ENCODE measurements at places on chromosomes 2 and 18.

- DNase-seq = no peak
Measured at GRCh38 chr2:8693157-8693821, 11.4 kb downstream of the ID2 start.

DNA sequence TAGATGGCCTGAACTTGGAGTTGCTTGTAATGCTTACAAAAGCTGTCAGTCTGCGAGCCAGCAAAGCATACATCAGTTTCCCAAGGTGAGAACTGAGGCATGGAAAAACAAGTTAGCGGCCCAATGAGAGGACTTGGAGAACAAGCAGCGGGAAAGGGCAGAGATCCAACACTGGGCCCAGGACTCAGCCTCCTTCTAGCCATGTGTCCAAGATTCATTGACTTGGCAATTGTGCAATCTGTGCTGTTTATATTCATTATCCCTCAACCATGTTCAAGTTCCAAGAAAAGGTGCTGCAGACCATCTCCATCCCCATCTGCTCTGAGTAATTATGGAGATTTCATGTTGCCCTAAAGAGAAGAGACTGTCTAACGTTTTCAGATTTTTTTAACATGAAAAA, 187.4 kb downstream of the ALK start:
- no peak for DNase-seq

DNA sequence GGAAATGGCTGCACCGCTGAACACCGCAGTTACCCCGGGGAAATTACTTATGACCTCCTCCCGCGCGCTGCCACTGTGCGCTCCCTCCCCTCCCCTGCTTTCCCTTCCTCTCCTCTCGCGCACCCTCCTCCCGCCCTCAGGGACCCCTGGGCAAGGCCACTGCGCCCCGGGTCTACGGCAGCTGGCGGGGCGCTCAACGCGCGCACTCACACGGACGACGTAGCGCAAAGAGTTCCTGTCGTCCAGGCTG, 7.9 kb downstream of the ALPP start:
- DNase-seq = no peak

DNA sequence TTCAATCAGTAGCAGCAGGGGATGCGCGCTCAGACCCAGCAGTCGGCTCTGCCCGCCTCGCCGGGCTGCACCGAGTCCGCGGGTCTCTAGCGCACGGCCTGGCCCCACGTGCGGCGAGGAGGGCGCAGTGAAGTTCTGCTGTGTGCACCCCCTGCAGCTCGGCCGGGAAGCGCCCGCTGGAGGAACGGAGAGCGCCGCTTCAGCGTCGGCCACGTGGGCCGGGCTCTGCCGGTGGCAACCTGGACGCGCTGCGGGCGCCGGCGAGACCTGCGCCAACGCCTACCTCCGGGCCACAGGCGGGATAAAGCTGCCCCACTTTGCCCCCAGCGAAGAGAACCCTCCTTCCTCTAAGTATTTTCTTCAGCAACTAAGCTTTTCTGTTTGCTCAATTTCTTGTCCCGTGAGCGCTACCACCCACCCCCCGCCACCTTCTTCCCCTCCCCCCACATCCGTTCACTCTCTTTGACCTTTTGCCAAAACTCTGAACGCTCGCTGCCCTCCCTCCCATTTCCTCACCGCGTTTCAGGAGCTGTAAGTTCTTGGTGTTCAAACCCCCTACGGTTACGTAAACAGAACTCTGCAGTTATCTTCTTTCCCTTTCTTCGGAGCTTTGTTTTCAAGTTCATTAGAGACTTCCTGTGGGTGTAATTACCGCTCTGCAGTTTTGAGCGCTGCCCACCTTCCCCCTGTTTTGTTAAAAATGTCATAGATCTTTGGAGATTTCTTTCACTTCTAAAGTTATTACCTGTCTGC, 42.6 kb upstream of the EDAR start:
- peak; percentile 76 for DNase-seq

DNA sequence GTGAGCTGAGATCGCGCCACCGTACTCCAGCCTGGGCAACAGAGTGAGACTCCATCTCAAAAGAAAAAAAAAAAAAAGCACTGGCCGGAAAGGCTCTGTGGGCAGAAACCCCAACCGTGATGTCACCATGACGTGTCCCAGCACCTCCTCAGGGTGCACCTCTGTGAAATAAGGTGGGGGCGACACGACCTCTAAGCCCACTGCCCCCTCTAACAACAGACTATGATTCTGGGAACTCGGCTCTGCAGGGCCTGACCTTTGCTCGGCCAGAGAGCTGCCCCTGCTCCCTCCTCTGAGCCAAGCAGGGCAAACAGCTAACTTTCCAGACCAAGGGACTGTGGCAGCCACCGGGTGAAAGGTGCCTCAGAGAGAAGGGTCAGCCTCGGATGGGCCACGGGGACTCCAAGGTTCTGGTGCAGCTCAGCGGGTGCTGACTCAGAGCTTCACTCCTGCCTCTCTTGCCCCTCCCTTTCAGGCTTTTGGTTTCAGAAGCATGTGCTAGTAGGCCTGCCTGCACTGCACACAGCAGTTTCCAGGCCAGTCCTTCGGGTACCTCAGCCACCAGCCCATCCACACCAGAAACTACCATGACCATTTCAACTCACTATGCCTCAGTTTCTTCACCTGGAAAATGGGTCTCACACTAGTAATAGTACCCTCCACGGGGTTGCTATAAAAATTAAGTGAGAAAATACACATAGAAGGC, 8.0 kb downstream of the TMBIM1 start:
- no peak for DNase-seq

GRCh38 chr2:128390991-128391630, 72.4 kb upstream of the HS6ST1 start:
- no peak for DNase-seq

DNA sequence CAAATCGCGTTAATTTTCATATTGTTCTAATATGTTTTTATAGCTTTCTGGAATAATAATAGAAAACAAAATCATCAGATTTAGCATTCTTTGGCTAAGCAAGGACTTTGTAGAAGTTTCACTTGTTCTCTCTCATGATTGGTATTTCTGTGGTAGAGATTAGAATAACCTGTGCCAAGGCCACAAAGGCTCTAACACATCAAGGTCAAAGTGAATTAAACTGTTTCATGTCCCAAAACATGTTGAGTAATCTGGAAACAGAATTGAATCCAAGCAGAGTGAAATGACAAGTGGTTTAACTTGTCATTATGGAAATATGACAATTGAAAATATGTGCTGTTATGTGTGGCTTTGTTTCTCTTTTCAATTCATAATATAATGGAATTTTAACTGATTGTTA, 617.4 kb downstream of the CCDC85A start:
- DNase-seq = no peak

- peak; percentile 49 for DNase-seq
Measured at GRCh38 chr2:135657806-135658582, 83.7 kb upstream of the UBXN4 start.

GRCh38 chr18:9615280-9615797, 980 bp upstream of the PPP4R1 start:
- DNase-seq = no peak

- DNase-seq = no peak
Measured at GRCh38 chr18:30288662-30289414, 753.7 kb downstream of the DSC3 start.

DNA sequence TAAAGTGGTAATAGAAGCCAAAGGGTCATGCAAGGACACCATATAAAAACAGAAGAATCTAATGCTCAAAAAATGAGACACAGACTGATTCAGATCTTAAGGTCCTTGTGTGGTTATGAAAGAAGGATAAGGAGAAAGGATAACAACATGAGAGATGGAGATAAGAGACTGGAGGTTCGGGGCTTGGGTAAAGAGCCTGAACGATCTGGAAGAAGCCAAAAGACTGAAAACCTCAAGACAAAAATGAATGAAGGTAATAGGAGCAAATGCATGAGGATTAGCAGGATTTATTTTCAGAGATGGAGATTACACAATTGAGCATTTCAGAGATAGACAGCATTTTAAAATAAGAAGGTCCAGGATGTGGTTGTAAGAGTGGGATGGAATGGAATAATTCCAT, 26.1 kb downstream of the STK17B start:
- no peak for DNase-seq

DNA sequence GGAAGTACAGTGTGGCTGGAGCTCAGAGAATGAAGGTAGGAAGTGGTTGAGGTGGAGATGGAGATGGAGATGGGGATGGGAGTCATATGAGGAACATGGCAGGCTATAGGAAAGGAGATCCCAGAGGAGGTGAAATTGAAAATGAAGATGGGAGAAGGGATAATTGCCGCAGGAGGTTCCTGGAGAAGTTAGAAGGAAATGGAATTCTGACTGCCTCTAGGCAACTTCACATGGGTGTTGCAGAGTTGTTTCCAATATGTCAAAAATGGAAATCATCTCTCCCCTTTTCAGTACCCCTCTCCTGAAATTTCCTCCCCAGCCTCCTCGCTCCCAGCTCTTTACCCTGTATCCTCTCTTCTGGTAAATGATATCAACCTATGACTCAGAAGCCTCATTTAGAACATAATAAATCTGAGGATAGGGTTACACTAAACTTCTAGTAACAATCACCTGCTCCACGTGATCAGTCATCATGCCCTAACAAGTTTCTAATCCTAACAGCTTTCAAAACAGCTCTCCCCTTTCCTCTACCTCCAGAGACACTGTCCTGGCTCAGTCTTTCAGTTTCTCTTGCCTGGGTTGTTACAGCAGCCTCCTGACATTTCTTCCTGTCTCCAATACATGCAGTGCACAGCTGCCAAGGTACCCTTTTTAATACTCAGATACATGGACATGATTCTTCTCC, 201.9 kb upstream of the RBMS1 start:
- DNase-seq = no peak

- DNase-seq = no peak
Measured at GRCh38 chr18:76139844-76140243, 355.2 kb downstream of the ZNF516 start.

- no peak for DNase-seq
Measured at GRCh38 chr2:45925026-45925425, 273.6 kb downstream of the PRKCE start.

- DNase-seq = no peak
Measured at GRCh38 chr2:216017365-216017764, 4.0 kb upstream of the MREG start.

DNA sequence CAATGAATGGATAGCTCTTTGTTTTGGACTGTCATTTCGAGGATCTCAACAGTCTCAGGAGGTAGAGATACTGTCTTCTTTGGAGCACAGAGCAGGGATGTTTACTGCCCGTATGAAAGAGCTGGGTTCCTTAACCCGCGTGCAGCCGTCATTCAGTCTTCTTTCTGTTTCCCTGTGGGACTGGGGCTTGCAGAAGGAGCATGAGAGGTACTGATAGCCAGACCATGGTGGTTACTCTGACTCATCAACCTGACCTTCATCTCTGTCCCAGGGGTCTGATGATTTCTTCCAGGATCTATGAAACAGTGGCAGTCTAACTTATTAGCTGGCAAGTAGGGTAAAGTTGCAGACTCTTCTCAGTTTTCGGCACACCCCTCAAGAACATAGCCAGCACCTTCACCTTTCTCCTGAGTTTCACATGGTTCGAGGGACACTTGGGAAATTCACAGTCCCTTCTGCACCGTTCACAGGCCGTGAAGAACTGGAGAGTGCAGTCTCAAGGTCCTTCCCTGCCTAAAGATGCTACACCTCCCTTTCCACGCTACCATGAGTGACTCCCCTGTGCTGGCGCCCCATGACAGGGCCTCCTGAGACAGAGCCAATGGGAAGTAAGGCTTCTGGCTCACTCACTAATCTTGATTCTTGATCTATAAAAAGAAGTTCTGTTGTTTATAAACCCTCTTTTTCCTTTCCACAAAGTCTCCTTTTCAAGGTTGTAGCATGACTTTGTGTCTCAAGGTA, 226.2 kb downstream of the MC4R start:
- no peak for DNase-seq

- no peak for DNase-seq
Measured at GRCh38 chr18:76953156-76953555, 130.8 kb downstream of the ZNF236 start.

GRCh38 chr2:60519231-60519863, 34.1 kb downstream of the BCL11A start:
- no peak for DNase-seq

GRCh38 chr18:22169889-22170420, 566 bp downstream of the GATA6 start:
- no peak for DNase-seq

DNA sequence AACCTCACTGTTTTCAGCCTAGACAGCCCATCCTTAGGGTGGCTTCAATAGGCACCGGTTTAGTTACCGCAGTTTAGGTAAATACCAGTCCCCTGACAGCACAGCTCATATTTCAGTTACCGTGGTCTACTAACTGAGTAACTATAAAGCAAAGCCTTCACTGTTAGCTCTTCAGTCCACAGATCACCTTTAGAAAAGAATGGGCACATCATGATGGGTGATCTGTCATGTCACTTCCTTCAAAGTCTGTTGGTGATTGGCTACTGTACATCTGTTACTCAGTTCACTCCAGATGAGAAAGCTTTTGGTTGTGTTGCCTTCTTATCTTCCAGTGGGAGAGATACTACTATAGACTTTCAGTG, 21.0 kb downstream of the SLC20A1 start:
- no peak for DNase-seq

- no peak for DNase-seq
Measured at GRCh38 chr2:64492821-64493220, 31.3 kb upstream of the AFTPH start.

DNA sequence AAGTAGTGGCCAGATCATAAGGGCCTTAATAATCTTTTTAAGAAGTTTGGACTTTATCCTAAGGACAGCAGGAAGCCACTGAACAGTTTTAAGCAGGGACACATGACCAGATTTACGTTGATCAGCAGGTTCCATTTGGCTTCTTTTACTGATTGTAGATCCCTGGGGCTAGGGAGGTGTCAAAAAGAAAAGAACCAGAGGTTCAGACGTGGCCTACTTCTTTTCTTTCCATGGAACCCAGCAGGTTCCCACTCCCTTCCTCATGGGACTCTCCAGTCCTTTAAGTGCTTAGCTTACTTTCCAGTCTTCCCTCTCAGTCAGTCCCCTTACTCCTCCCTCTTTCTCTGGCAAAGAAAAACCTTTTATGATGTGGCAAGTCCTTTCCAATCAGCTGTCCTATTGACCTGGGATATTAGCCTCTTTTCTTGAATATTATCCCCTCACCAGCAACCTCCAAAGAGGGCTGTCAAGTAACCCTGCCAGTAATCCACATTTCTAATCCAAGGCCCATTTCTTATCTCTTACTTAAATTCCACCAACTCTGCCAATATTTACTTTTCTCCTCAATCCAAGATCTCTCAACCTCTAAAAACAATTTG, 33.5 kb downstream of the NHEJ1 start:
- no peak for DNase-seq

GRCh38 chr2:176583607-176584006, 314.4 kb downstream of the MTX2 start:
- no peak for DNase-seq

- DNase-seq = no peak
Measured at GRCh38 chr2:15222856-15223255, 338.3 kb downstream of the NBAS start.

DNA sequence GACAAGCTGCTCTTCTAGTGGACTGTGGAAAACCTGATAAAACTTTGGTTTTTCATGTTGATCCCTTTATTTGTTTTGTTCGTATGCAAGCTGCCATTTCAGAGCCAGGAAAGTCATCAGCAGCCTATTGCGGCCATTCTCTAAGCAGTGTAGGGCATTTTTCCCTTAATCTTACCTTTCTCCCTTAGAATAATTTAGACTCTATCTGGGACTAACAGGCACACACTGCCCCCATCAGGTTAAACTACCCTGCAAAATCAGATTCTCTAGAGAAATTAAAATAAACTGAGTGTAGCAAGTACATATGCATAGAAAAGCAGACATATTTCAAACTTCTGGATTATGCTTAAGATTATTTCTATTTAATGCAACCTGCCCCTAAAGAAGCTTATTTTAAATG, 347.5 kb downstream of the METTL4 start:
- no peak for DNase-seq

Data from central memory CD8-positive, alpha-beta T cell (primary cell).